ENCODE measurements at places on chromosomes 5 and 9.
A peak's percentile ranks its signal among the peaks of the same experiment; 100 is the strongest.

GRCh38 chr5:62576570-62577170 is 1.9 kb upstream of the LRRC70 start:
- no peak for DNase-seq

GRCh38 chr9:98211260-98211659 is 18.8 kb upstream of the CORO2A start:
- no peak for DNase-seq

DNA sequence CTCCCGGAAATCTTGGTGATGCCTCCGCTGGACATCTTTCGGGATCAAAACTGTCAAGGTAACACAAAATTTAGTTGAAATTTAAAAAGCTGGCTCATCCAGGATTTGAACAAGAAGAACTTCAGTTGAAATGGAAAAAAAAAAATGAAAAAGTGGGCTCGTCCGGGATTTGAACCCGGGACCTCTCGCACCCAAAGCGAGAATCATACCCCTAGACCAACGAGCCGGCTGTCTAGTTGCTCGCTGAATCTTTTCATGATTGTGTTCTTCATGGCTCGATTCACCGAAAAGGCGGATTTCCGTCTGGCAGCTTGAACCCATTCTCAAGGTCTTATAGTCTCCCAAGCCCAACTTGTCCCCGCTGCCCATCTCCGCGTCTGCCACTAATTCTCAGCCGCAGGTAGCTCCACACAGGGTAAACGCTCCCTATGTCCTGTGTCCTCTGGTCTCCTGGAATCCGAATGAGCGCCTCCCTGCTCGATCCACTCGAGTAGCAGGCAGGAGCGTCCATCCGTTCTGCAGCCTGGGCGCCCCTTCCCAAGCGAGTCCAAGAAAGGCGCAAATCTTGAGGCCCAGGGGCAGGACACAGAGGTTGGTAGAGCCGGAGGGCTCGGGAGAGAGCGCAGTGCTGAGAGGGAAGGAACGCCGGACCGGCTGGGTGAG is 16.2 kb downstream of the TRIM7 start:
- no peak for DNase-seq

GRCh38 chr9:77833561-77834429 is 185.7 kb upstream of the GNA14 start:
- DNase-seq: peak; percentile 47

DNA sequence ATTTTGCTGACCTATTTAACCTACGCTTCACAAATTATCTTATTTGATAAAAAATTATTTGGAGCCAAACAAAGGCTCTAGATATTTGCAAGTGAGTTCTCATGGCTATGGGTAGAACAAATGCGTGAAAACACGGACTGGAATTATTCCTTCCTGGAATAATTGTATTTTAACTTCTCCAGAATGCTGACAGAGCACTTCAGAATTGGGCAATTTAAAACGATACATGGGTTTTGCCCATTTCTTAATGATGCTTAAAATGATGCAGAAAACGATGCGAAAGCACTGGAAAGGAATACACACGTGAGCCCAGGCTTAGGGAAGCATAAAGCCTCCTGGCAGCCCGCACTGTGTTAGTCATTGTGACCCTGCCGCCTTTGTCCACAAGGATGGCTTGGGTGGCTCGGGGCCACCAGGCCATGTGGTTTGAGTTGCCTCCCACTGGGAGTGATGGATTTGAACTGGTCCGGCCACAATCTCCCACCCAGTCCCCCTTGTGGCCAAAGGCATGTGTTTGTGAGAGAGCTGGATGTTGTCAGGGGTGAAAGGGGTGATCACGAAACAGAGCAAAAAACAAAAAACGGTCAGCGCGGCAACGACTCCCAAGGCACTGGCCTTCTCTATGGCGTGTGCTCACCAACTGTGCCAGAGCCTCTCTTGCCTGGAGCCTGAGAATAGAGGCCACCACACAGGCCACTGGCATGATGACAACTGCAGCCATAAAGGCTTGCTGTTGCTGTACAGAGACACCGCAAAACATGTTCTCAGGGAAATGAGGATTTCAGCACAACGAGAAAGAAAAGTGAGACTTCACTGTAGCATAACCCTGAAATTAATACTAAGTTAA is 234.2 kb upstream of the ADAMTS16 start:
- DNase-seq: no peak

DNA sequence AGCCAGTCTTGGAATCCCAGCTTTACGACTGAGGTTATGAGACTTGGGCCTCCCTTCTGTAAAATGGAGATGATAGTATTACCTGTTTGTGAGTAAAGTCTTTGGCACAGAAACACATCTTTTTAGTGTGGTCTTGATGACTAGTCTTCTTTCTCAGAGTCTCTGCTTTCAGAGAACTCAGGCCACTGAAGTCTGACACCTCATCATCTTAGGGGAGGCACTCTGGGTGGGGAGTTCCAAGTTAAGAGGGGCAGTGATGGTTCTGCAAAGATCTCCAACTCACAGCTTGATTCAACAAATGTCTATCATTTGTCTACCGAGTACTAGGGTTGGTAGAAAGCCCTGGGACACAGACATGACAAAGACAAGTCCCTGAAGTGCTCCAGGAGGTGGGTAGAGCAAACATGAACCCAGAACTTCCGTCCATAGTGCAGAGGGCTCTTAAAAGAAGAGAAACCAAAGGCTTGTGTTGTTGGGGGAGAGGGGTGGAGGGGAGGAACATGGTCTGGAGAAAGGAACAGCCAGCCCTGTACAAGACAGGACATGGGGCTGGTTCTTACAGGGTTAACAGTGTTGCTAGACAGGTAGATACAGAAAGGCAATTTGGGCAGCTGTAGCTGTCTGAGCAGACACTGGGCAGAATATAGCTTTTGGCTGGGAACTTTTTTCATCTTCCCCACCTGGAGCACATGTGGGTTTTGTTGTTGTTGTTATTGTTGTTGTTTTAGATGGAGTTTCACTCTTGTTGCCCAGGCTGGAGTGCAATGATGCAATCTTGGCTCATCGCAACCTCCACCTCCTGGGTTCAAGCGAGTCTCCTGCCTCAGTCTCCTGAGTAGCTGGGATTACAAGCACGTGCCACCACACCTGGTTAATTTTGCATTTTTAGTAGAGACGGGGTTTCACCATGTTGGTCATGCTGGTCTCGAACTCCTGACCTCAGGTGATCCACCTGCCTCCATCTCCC is 2.6 kb upstream of the CD14 start:
- no peak for DNase-seq

GRCh38 chr5:607541-608428 is 4.4 kb upstream of the CEP72 start:
- DNase-seq: no peak
